ENCODE measurements at places on chromosomes 6 and 20.

GRCh38 chr20:54219751-54220426 is 12.0 kb downstream of the PFDN4 start:
- DNase-seq: no peak

DNA sequence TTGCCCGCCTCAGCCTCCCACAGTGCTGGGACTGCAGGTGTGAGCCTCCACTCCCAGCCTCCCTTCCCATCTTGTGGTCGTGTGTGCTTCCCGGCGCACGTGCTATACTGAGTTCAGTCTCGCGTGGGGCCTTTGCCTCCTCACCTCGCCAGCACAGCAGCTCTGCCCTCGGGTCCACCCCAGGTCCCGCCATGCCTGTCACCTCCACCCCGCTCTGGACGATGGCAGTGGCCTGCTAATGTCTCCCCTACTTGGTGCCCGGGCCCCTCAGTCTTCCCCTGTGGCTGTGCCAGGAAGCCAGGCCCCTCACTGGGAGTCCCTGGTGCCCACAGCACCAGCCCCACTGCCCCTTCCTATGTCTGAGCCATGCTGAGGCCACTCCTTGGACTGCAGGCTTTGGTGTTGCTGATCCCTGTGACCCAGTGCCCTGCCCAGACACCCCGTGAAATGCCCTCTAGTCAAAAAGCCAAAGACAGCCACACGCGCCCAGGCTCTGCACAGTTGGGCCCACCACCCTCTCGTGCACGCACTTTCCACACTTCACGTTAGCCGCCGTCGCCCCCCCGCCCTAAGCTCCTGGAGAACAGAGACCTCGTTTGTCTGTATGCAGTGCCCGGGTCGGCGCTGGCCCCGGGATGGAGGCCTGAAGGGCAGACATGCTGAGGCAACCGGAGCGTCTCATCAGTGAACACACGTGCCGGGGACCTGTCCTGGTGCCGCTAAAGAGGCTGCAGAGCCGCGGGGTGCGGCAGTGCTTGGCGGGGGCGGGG is 14.3 kb downstream of the HRH3 start:
- DNase-seq: no peak

DNA sequence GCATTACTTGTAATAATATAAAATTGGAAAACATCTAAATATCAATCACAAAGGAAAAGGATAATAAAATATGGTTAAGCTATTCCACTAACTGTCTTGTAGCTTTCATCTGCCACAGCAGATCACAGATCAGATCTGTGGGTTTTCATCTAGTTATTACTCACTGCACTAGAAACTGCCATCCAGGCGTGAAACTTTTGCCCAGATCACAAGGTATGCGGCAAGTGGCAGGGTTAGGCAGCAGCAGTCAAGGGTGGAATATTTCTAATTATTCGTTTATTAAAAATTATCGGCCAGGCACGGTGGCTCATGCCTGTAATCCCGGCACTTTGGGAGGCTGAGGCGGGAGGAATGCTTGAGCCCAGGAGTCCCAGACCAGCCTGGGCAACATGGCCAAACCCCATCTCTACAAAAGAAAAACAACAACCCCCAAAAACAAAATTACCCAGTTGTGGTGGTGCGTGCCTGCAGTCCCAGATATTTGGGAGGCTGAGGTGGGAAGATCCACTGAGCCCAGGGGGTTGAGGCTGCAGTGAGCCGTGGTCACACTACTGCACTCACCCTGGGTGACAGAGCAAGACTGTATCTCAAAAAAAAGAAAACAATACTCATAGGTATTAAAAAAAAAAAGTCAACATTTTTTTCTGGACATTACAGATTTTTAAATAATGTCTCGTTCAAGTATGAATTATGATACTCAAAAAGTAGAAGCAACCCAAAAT is 32.1 kb downstream of the BEND3 start:
- DNase-seq: no peak

GRCh38 chr20:53933232-53933846 is 137.1 kb downstream of the BCAS1 start:
- DNase-seq: no peak

DNA sequence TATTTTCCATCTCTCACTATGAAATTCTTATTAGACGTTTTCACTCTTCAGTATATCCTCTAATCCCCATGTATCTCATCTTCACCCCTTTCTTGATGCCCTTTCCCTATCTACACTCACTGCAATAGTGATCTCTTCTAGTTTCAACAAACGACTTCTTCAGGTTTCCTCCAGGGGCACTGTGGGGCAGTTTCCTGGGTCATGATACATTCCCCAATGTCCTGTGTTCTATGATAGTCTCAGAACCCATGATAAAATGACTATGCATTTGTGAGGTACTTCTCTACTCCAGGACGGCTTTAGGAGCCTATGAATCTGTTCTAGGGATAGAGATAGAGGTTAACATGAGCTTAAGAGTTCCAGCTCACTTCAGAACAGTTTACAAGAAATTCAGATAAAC is 183.3 kb downstream of the FOXC1 start:
- DNase-seq: no peak

DNA sequence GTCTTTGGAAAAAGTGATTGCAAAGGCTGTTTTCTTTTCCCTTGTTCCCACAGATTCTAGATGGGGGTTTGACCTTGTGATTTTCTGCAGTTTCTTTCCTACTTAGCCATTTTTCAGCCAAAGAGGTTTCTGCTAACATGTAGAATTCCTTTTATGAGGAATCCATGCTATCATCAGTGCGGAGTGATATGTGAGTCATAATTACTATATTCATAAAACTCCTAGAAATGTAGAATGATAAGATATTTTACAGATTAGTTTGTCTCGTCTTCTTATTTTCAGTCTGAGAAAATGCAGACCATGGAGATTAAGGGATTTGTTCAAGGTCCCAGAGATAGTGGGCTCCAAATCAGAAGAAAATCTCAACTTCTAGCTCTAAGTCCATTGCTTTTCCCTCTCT is 98.6 kb downstream of the KCNQ5 start:
- DNase-seq: no peak

GRCh38 chr6:84392261-84392660 is 164.8 kb upstream of the CEP162 start:
- no peak for DNase-seq

- DNase-seq: no peak
These were observed 366.2 kb upstream of the CNR1 start for GRCh38 chr6:88532241-88532860.

- DNase-seq: no peak
These were observed 40.7 kb upstream of the SLC17A4 start for GRCh38 chr6:25713824-25714223.

Measured in stimulated activated CD4-positive, alpha-beta T cell treated with anti-CD3 and anti-CD28 coated beads, Interleukin-12 subunit alpha, Interleukin-12 subunit beta, amount 100 ng/mL, for 48 hours (primary cell).